ENCODE measurements at places on chromosomes 12 and 14. TPM values are rescaled to one million over a fixed set of nuclear protein-coding genes. Genes with fewer than 3 reads are reported as not detected.

KLRC3 gene
- total RNA-seq, result not detected

FAM222A gene
- total RNA-seq, result 2.3 TPM

TAS2R19 gene
- 10.7 TPM for total RNA-seq

CISTR gene
- total RNA-seq, result not detected

RBP5 gene
- total RNA-seq, result 2.5 TPM

TPPP2 gene
- total RNA-seq, result not detected

STX2 gene
- 30.6 TPM for total RNA-seq

FAM186B gene
- total RNA-seq, result 0.48 TPM

BMAL2 gene
- 5.6 TPM for total RNA-seq

AJUBA gene
- total RNA-seq, result 10.5 TPM

GARIN6 gene
- total RNA-seq, result not detected

ADAM21 gene
- total RNA-seq, result not detected

EIF2S3B gene
- not detected for total RNA-seq

NFATC4 gene
- 23.5 TPM for total RNA-seq

JAG2 gene
- 4.7 TPM for total RNA-seq

GRCh38 chr14:84581041-84581440, 948.9 kb upstream of the FLRT2 start:
- DNase-seq, result no peak

GRCh38 chr12:80411787-80412186, 32.2 kb upstream of the PTPRQ start:
- no peak for DNase-seq

DNA sequence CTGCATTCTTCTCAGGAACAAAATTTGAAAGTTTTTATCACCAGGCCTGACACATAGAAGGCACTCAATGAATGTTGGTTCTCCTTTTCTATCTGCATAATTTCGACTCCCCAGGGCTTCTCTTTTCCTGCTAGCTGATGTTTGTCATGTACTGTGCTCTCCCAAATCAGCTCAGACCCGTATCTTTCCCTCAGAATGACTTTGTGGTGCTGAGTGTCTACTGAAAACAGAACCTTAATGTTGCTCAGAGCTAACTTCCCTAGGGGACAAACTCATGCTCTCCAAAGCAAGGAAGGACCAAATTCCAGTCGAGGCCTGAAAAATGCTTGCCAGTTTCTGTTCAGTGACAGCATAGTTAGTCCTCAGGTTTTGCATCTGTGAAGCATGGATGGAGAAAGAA, 1.9 kb downstream of the ARHGDIB start:
- no peak for DNase-seq

DNA sequence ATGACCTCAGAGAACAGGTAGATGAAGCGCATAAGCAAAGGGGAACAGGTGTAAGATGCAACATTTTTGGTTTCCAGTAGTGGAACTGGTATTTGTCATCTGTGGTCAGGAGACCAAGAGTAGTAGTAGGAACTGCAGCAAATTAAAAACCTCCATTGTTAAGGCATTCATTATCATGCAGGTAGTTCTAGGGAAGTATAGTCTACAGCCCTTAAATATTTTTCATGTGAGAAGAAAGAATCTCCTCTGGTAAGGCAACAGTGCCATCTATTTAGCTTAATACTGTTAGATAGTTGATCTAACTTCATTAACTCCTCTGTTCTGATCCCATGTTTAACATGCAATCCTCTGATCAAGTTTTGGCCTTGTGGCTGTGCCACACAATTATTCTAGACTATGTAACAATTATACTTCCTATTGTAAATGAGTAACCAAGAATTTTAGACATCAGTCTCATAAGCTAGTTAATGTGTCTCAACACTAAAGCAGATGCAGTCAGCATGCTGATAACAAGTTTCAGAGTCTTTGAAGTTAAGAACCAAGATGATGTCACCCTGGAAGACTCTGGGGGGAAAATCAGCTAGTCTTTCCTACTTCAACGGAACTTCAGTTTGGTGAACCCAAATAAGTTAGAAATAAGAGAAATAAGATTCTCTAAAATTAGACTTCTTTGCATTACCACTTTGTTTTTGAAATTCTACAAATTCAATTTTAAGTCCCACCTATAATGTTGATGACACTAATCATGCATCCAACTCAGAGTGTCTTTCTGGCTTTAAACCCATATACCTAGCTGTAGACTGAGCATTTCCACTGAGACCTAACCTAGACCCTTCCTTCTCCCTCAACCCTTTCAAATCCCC, 70.9 kb downstream of the STXBP6 start:
- DNase-seq, result no peak

GRCh38 chr12:104670439-104671408, 214.0 kb downstream of the CHST11 start:
- DNase-seq, result no peak

GRCh38 chr14:100734031-100734990, 7.6 kb downstream of the DLK1 start:
- no peak for DNase-seq

GRCh38 chr12:100520048-100520769, 46.5 kb downstream of the NR1H4 start:
- no peak for DNase-seq

GRCh38 chr14:76537906-76538647, 162.1 kb downstream of the ESRRB start:
- no peak for DNase-seq

DNA sequence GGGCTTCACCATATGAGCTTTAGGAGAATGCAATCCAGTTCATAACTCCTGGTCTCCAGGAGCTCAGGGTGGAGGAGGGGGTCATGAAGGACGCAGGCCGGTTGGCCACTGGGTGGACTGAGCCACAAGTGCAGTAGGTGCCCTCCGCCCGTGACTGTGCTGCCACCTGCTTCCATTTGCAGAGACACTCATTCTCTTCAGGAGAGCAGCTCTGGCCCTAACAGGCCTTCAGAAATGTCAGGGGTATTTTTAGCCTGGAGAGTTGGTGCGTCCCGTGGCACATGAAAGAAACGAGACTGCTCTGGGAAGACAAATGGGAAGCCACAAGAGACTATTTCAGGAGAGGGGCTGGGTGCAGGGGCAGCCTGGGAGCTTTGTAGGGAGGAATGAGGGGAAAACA, 74.6 kb upstream of the MYL2 start:
- no peak for DNase-seq

GRCh38 chr14:55306938-55307589, 35.8 kb downstream of the FBXO34 start:
- no peak for DNase-seq

DNA sequence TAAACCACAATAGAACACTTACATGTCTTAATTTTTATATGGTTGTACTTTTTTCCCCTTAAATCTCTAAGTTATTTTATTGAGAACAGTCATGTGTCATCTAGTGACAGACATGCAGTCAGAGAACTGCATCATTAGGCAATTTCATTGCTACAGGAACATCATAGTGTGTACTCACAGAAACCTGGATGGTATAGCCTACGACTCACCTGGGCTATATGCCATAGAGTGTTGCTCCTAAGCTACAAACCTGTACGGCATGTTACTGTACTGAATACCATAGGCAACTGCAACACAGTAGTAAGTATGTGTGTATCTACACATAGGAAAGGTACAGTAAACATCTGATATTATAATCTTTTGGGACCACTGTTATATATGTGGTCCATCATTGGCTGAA, 557.6 kb downstream of the PRKD1 start:
- DNase-seq, result no peak

- DNase-seq, result no peak
Measured at GRCh38 chr12:100908501-100908900, 113.9 kb downstream of the ANO4 start.

- no peak for DNase-seq
Measured at GRCh38 chr14:90440021-90440451, 43.2 kb downstream of the CALM1 start.

GRCh38 chr14:54570631-54571415, 3.9 kb downstream of the SAMD4A start:
- DNase-seq, result no peak

DNA sequence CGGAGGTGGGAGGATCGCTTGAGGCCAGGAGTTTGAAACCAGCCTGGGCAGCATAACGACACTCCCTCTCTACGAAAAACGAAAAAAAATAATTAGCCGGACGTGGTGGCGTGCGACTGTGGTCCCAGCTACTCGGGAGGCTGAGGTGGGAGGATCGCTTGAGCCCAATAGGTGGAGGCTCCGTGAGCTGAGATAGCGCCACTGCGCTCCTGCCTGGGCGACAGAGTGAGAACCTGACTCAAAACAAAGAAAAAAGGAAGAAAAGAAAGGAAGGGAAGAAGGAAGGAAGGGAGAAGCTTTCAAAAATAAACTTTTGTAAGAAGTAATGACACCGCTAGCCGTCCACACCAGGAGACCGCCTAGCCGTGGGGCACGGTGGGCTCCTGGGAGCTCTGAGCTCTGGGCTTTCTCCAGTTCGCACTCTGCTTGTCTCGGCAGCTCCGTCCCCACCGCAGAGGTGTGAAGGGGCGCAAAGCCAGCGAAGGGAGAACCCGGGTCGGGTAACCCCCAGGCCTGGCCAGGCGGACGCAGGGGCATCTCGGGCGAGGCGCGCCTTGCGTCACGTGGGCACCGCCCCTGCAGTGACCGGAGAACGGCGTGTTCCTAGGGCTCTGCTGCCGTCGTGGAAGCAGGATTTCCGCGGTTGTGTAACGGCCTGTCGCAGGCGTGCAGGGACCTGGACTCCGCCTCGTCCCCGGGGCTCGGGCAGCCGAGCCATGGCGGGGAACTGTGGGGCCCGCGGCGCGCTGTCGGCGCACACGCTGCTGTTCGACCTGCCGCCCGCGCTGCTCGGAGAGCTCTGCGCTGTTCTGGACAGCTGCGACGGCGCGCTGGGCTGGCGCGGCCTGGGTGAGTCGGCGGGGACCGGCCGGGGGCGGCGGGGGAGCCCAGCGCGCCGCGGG, at the start of gene IRAK3:
Gene IRAK3, plus strand, starts transcription at position 631 of the 902 bp plus-strand sequence. Its CDS starts 86 bp downstream, at position 717.
- DNase-seq, result peak; percentile 57

DNA sequence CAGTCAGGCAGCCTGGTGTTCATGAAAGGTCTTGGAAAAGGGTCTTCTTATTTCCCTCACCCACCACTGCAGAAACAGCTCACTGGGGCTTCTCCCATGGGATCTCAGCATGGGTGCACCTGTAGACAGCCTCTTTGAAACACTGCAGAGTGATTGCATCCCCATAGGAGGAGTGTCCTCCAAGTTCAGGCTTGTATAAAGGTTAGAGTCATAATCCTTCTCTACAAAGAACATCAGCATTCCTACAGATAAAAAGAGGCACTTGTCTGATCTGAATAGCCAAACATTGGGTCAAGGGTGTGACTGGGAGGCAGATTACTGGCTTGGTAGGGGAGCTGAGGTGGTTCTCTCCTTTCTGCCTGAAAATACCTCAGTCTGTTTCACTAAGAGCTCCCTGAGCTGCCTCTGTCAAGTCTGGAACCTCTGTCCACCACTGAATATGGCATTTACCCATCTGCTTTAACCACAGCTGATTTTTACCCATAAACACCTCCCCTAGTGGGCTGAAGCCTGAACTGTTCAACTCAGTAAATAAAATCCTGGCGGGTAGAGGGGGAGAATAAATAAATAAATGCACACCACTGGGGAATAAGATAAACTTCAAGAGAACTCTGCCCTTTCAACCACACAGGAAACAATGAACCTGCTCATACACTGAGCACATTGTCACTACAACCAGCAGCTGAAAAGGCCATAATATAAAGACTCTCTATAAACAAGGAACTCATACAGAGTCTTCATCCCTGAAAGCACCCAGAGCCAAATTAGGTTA, 120.7 kb upstream of the SCAF11 start:
- DNase-seq, result no peak

Measured in omental fat pad (tissue), 4 donors.